Bronchial epithelial cell (primary cell): ENCODE measurements at places on chromosomes 6 and 20. TPM values are rescaled to one million over a fixed set of nuclear protein-coding genes. Genes with fewer than 3 reads are reported as not detected.

The BPI gene
- total RNA-seq: not detected in 2 replicates

The ZBTB46 gene
- total RNA-seq: 0.53 and 2.0 TPM in 2 replicates

The GSTA3 gene
- total RNA-seq: not detected in 2 replicates

The PKIB gene
- 2.8 and 3.9 TPM in 2 replicates for total RNA-seq

The SLC35F1 gene
- total RNA-seq: not detected in 2 replicates

The OTOR gene
- not detected in 2 replicates for total RNA-seq

The RIPOR2 gene
- under 0.01 TPM in 1 of 2 replicates, not detected in the other for total RNA-seq

The SSTR4 gene
- total RNA-seq: not detected in 2 replicates

The ESF1 gene
- total RNA-seq: 15.2 and 16.6 TPM in 2 replicates

The SLC25A27 gene
- total RNA-seq: 5.3 and 13.8 TPM in 2 replicates

The CRISP2 gene
- not detected in 2 replicates for total RNA-seq
